ENCODE measurements at places on chromosomes 13 and 19. TPM values are rescaled to one million over a fixed set of nuclear protein-coding genes. Genes with fewer than 3 reads are reported as not detected.

- DNase-seq, result no peak
- no peak overlapping the region for H3K4me3 ChIP-seq
- peaks cover 34% of the 10 kb centered on the region for H3K27me3 ChIP-seq
- H3K36me3 ChIP-seq, result no peaks in the 10 kb centered on the region
- no peaks in the 10 kb centered on the region for H3K4me1 ChIP-seq
Measured at GRCh38 chr19:50453243-50453642, 20.6 kb downstream of the MYBPC2 start.

DNA sequence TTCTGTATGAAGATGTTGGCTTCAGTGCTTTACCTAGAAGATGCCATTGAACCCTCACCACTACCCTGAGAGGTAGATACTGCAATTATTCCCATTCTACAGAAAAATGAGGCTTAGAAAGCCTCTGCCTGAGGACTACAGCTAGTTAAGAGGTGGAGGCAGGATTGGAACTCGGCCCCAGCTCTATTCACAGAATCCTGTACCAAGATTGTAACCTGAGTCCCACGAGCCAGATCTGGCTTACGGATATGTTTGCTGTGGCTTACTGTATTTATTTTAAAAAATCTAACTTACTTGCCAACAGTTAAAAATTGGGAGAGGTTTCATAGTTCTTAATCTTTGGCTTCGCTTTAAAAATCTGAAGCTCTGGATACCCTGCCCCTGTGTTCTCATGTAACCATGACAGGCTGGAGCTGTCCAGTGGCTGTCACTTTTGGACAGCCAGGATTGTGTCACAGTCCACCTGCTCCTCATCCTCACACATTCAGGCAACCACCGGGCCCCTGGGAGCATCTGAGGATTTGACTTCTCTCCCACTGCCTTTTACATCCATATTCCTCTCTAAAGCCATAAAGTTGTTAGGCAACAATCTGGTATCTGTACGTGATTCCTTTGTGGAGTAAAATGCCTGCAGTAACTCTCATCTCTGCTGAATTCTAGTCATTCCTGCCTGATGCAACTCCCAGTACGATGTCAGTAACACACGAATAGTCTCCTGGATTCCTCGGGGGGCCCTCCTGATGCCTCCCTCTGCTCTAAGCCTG, 160.8 kb upstream of the SERP2 start:
- no peaks in the 10 kb centered on the region for H3K4me1 ChIP-seq
- H3K4me3 ChIP-seq, result no peak overlapping the region
- no peaks in the 10 kb centered on the region for H3K36me3 ChIP-seq
- peak; percentile 47 for DNase-seq
- H3K27me3 ChIP-seq, result no peaks in the 10 kb centered on the region

ZNF471 gene
- total RNA-seq, result 7.9 TPM

DNA sequence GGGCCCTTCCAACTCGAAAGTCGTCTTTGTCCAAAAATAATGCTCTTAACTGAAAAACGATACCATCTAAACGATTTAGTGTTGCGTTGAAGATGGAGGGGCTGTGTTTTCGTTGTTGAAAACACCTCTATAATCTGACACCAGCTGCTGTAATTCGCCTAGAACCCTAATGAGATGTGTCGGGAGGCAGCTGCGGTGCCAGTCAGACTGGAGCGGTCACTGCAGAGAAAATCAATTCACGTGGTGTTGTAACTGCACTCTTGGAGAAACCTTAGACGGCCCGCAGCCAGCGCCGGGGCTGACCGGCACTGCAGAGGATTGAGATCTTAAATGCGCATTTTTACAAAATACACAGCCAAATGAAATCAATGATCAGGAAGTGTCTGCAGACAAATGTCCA, 339.1 kb downstream of the ZNF536 start:
- H3K4me1 ChIP-seq, result no peaks in the 10 kb centered on the region
- no peaks in the 10 kb centered on the region for H3K27me3 ChIP-seq
- DNase-seq, result no peak
- no peak overlapping the region for H3K4me3 ChIP-seq
- no peaks in the 10 kb centered on the region for H3K36me3 ChIP-seq

DNA sequence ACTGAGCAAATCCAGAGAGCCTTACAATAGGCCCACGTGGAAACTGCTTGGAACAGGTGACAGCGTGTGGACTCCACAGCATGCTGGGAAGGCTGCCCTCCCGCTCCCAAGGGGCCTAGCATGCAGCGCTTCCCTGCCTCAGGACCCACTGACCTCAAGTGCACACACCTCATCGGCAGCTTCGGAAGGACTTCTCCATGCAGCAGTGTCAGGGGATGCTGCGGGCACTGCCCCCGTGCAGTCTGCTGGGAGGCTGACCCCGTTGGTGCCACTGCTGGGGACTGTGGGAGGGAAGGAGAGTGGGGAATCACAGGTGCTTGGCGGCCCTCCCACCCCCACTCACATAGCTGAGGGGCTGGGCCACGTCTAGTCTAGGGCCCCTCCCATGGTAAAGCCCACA, 17.2 kb downstream of the CAPS start:
- H3K36me3 ChIP-seq, result no peaks in the 10 kb centered on the region
- DNase-seq, result no peak
- H3K27ac ChIP-seq, result no peak overlapping the region
- H3K27me3 ChIP-seq, result no peaks in the 10 kb centered on the region
- no peak overlapping the region for H3K4me3 ChIP-seq
- peaks cover 52% of the 10 kb centered on the region for H3K4me1 ChIP-seq

KRTDAP gene
- total RNA-seq, result not detected

MRPL4 gene
- 63.8 TPM for total RNA-seq

DNA sequence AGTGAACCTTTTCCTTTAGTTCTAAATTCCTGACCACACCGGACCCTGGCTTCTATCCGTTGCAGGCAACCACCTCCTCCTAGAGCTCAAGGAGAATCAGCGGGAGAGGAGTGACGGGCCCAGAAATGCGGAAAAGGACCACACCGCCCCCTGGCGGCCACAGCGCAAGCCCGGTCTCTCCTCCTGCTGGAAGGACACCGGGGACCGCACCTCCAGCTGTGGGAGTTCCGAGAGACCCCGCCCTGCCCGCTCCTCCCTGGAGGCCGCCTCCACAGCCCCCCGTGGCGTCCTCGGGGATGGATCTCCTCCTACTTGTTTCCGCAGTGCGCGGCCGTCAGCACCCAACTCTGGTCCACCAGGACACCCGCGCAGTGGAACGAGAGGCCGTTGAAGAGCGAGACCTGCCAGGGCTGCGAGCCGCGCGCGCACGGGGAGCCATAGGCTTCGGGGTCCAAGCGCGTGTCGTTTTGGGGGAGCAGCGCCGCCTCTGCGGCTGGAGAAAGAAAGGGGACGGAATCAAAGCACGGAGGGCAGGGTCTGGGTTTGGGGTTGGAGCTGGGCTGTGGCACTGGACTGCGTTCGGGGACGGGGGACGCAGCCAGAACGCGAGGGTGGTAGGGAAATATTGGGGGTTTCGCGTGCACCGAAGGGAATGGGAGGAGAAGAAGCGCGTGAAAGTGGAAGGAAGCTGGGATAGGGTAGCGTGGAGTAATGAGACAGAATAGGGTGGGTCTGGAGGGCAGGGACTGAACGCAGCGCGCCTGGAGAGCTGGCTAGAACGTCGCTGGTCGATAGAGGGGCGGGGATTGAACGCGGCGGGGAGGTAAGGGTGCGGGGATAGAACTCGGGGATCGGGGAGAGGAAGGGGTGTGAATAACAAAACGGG, 2.5 kb downstream of the KLK10 start:
- peak; percentile 55 for DNase-seq
- no peak overlapping the region for H3K27ac ChIP-seq
- H3K4me3 ChIP-seq, result peak overlapping the region; percentile 37
- peaks cover 76% of the 10 kb centered on the region for H3K27me3 ChIP-seq

DNA sequence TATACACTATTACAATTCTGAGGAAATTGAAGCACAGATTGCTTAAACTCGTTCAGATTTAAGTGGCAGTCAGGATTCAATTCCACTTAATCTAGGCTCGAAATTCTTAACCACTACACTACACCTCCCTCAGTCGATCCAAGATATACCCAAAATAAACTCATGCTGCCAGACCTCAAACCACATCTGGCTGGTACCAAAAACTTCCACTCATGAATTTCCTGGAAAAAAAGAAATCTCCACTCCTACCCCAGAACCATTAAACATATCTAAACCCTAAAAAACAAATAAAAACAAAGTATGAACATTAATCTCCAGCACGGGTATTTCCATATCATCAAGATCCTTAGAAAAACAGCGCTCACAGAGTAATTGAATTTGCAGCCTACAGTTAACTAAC, 1.1 kb downstream of the ZFP30 start:
- no peak for DNase-seq
- H3K27ac ChIP-seq, result peak overlapping the region; percentile 94
- H3K4me3 ChIP-seq, result peak overlapping the region; percentile 81
- no peaks in the 10 kb centered on the region for H3K36me3 ChIP-seq
- H3K4me1 ChIP-seq, result peaks cover 15% of the 10 kb centered on the region

DNA sequence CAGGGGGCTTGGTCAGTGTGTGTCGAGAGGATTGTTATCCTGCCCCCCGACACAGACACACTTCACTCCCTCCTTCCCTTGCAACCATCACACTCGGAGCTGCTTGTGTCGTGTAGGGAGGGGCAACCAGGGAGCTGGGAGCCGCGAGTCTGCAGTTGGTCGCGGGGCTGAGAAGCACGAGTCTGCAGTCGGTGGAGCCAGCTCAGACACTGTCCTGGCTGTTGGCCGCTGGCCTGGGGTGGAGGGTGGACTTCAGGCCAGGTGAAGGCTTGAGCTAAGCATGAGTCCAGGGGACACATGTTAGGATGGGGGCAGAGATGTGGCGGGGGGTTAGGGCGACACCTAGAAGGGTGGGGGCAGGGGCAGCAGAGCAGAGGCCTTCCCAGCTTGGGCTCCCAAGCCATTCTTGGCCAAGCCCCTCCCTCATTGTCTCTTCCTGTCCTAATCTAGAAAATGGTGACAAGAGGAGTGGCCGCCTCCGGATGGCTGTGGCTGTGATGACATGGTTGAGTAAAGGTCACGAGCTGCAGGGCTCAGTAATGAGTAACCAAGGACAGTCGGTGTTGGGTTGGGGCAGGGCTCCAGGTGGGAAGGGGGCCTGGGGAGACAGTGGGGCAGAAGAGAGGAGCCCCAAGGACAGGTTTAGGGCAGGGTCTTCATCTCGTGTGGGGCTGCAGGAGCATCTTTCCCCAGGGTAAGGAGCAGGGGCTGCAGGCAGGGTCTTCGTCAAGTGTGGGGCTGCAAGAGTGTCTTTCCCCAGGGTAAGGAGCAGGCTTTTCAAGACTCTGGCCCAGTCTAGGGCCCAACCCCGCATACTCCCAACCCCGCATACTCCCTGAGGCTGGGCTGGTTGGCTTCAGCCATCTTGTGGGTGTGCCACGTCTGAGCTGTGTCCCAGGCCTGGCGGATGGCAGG, 8.6 kb downstream of the PPP5C start:
- peaks cover 37% of the 10 kb centered on the region for H3K4me1 ChIP-seq
- peak; percentile 30 for DNase-seq
- peaks cover 29% of the 10 kb centered on the region for H3K36me3 ChIP-seq
- H3K27ac ChIP-seq, result no peak overlapping the region

COG3 gene
- 15.5 TPM for total RNA-seq

- no peaks in the 10 kb centered on the region for H3K36me3 ChIP-seq
- no peaks in the 10 kb centered on the region for H3K27me3 ChIP-seq
- H3K4me3 ChIP-seq, result no peak overlapping the region
- H3K27ac ChIP-seq, result no peak overlapping the region
- DNase-seq, result no peak
Measured at GRCh38 chr19:39951686-39952085, 17.3 kb upstream of the FCGBP start.

Data from heart left ventricle (tissue), 16 donors.